Astrocyte (in vitro differentiated cells and primary cell): ENCODE measurements at places on chromosomes 3 and 15. TPM values are rescaled to one million over a fixed set of nuclear protein-coding genes. Genes with fewer than 3 reads are reported as not detected.

DNA sequence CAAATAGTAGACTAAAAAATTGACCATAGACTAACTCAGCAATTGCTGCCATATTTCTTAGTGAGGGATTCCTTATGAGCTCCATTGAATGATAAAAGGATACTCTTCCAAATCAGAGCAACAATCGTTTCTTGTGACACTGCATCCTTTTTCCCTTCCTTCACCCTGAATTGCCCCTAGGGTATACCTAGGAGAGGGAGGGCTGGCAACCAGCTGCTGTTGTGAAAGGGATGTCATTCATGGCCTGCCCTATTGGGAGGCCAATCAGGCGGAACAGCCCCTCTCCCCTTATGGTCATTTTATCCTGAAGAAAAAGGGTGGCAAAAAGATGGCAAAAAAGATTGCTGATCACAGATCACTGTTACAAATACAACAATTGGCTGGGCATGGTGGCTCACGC is 26.3 kb downstream of the B3GNT5 start:
- H3K4me3 ChIP-seq = no peak overlapping the region
- H3K27me3 ChIP-seq = no peaks in the 10 kb centered on the region
- no peak overlapping the region for H3K27ac ChIP-seq
- DNase-seq = no peak

Gene CCR8
- total RNA-seq = not detected in 2 replicates

DNA sequence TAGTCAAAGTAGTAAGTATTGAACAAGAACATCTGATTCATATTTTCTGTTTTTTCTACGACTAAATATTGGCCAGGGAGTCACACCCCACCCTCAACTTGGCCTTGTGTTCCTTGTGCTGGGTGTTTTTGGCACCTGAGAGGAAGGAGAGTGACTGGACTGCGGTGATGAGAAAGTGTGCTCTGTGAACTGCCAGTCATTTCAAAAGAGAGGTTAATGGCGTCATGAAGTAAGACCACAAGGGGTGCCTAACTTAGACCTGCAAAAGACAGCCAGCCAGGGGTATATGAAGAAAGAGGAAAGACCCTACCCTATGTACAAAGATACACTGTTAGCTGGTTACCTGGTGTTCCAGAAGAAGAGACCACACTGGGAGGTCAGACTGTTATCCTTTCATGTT is 58.4 kb upstream of the COL8A1 start:
- DNase-seq = no peak
- peaks cover 10% of the 10 kb centered on the region for H3K4me1 ChIP-seq
- no peaks in the 10 kb centered on the region for H3K27me3 ChIP-seq
- no peaks in the 10 kb centered on the region for H3K36me3 ChIP-seq
- H3K4me3 ChIP-seq = no peak overlapping the region

GRCh38 chr3:196336319-196337145 is 1.7 kb downstream of the TM4SF19 start:
- H3K27me3 ChIP-seq = no peaks in the 10 kb centered on the region
- no peaks in the 10 kb centered on the region for H3K36me3 ChIP-seq
- no peak overlapping the region for H3K4me3 ChIP-seq
- no peak overlapping the region for H3K27ac ChIP-seq
- peaks cover 15% of the 10 kb centered on the region for H3K4me1 ChIP-seq
- no peak for DNase-seq

- no peaks in the 10 kb centered on the region for H3K27me3 ChIP-seq
- H3K36me3 ChIP-seq = no peaks in the 10 kb centered on the region
- DNase-seq = no peak
Measured at GRCh38 chr3:171830518-171830875, 12.7 kb upstream of the TMEM212 start.

DNA sequence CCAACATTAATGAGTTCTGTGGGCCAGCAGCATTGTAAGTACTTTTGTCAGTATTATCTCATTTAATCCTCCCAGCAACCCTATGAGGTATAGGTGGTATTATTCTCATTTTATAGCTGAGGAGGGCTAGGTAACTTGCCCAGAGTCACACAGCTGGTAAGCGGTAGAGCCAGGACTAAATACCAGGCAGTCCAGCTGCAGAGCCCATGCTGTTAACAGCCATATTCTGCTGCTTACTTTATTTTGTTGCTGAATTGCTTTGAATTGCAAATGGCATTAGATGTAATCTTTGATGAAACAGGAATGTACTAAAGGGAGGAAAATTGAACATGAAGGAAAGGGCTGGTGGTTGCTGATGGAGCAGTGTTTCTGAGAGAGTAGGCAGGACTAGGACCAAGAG is 19.6 kb downstream of the OXNAD1 start:
- no peaks in the 10 kb centered on the region for H3K27me3 ChIP-seq
- DNase-seq = no peak
- H3K27ac ChIP-seq = no peak overlapping the region

DNA sequence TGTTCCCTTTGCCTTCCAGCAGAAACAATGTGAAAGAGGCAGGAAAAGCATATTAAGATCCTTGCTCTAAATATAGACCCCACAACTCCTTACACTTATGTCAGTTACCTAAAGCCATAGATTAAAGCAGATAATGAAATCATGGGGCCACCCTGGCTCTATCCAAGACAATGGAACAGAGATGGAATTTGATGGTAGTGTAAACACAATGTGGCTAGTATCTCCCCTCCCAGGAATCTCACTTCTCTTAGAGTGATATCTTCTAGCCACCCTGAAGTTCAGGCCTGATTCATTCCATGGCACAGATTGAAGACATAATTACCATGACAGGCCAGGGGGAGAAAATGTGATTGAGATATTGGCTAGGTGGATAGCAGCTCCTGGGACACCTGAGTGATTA is 32.6 kb downstream of the GALNT15 start:
- H3K4me3 ChIP-seq = no peak overlapping the region
- DNase-seq = no peak
- no peak overlapping the region for H3K27ac ChIP-seq
- H3K27me3 ChIP-seq = no peaks in the 10 kb centered on the region
- no peaks in the 10 kb centered on the region for H3K36me3 ChIP-seq

Gene POLQ
- total RNA-seq = 0.82 and 1.3 TPM in 2 replicates

Gene SOX2
- 5.2 and 6.5 TPM in 2 replicates for total RNA-seq

DNA sequence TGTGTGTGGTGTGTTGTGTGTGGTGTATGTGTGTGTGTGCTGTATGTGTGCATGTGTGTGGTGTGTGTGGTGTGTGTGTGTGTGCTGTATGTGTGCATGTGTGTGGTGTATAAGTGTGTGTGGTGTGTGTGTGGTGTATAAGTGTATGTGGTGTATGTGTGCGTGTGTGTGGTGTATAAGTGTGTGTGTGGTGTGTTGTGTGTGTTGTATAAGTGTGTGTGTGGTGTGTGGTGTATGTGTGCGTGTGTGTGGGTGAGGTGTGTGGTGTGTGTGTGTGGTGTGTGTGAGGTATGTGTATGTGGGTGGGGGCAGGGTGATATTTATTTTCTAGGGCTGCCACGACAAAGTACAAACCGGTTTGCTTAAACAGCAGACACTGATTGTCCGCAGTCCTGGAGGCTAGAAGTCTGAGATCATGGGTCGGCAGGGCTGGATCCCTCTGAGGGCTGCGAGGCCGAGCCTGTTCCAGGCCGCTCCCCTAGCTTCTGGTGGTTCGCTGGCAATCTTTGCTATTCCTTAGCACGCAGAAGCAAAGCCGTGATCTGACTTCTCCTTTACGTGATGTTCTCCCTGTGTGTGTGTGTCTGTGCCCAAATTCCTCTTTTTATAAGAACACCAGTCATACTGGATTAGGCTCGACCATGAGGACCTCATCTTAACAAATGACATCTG is 160.2 kb downstream of the XXYLT1 start:
- H3K4me3 ChIP-seq = no peak overlapping the region
- H3K4me1 ChIP-seq = peaks cover 6% of the 10 kb centered on the region
- DNase-seq = no peak
- H3K27me3 ChIP-seq = no peaks in the 10 kb centered on the region
- H3K27ac ChIP-seq = no peak overlapping the region
- H3K36me3 ChIP-seq = no peaks in the 10 kb centered on the region
